NCI-H1092 treated with DMSO at 0.1 percent for 48 hours (cell line): ENCODE measurements at places on chromosomes 2 and 18.

DNA sequence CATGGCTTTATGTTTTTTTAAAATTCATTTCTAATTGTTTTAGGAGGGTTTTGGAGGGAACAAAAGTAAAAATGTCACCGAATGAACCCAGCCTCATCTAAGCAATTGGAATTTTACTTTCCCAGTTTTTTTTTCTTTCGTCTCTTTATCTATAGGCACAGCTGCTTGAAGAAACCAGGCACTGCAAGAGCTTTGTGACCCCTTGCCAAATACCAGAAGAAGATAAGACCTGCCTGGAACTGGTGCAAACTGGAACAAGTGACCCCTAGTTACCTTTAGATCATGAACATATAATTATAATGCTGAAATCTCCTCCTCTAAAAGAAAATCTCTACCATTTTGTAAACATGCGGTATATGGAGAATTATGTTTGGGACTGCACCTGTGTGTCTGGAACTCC lies 100.9 kb downstream of the TSN start:
- no peak for DNase-seq

DNA sequence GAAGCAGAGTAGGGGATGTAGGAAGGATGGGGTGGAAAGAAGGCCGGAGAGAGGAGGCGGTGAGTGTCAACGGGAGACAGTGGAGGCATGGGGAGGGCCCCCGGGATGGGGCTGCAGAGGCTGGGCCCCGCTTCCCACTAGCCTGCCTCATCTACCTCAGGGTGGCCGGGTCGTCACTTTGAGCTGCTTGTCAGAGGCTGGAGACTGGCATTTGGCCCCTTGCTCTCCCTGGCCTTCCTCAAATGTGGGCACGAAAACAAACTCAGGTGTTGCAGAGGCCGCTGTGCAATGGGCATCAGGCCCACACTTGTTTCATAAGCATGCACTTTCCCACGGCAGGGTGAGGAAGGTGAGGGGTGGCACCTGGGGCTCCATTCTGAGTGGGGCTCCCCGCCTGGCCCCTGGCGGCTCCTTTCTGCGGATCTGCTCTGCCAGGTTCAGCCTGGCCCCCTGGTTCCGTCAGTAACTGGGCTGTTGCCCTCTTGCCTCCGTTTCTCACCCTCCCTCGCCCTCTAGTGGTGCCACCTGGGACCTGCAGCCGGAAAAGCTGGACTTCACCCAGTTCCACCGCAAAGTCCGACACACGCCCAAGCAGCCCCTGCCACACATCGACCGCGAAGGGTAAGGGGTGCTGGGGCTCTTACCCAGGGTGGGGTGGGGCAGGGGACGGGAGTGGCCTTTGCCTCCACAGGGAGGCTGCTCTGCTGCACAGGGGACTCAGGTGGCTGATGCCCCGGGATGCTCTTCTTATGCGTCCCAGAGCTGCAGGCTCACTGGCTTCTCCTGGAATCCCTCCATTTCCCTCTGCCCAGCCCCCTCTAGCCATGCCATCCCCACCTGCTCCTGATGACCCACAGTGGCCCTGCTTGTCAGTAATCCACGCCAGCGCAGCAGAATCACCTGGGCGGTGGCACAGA lies 125.4 kb downstream of the CTIF start:
- peak; percentile 58 for DNase-seq

DNA sequence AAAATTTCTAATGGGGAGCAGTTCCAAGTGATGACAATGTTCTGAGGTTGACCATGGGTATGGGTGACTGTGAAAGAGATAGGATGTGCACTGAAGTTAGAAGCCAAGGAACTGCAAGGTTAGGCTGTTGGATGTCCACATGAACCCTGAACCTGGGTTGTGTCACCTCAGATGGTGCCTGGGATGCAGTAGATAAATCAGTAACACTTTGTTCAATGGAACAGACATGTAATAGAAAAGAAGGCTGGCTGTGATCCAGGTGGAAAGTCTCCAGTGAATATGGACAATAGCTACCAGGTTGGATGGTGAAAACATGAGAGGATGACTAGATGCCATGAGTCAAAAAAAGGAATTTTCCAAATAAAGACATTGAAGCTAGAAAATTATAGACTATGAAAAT lies 131.4 kb downstream of the TRABD2A start:
- no peak for DNase-seq

DNA sequence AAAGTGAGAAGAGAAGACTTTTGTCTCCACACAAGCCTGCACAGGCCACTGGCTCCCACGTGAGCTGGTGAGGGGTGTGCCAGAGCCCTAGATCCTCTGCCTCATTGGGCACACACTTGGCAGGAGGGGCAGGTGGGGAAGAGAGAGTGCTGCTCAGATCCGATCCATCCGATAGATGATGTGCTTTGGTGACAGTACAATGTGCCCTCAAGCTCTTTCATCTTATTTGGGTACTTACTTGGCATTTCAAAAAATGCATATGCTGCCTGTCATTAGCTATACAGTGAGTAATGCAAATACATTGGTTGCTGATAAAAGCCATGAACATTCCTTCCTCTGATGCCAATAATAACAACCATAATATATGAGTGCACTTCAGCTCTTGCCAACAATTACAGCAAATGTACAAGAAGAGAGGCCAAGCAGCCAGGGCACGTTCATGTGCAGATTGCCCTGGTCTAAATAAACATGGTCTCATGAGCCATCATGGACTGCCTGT lies 255.3 kb downstream of the VAPA start:
- peak; percentile 60 for DNase-seq

DNA sequence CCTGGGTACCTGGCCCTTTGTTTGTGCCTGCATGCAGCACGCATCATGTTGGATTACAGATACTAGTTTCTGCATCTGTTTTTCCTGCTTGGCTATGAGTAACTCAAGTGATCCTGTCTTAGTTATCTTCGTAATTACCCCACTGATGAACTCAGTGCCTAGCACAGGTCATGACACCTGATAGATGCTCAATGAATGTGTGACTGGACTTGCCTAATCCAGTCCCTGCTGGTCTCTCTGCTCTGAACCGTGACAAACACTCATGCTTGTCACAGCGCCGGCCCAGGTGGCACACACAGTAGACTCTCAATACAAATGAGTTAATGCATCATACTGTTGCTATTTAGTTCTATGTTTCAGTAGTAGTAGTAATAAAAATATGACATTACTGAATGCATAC lies 31.2 kb upstream of the NTSR2 start:
- DNase-seq = no peak

DNA sequence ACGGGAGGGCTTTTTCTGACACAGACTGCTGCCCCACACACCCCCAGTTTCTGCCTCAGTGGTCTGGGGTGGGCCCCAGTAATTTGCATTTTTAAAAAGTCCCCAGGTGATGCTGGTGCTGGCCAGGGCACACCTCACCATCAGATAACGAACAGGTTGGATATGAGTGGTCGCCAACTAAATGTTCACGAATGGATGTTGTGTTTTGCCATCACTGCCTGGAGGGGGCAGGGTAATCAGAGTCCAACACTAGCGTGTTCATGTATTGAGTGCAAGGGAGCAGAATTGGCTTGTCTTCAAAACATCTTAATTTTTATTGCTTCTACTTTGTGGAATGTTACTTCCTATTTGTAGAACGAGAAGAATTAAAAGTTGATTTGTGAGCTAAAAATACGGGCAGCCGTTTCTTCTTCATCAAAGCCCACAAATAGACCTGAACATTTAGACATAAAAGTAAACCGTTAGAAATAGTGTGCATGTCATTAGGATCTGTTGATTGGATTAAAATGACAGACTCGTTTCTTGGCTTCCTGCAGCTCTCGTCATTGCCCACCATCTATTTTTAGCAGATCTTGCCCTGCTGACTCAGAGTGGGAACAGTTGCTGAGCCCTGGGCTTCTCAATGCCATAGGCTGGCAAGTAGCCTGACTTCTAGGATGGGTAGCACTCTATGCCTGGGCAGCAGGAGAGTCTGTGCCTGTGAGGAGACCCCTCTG lies 45.2 kb downstream of the NCK2 start:
- DNase-seq = no peak

DNA sequence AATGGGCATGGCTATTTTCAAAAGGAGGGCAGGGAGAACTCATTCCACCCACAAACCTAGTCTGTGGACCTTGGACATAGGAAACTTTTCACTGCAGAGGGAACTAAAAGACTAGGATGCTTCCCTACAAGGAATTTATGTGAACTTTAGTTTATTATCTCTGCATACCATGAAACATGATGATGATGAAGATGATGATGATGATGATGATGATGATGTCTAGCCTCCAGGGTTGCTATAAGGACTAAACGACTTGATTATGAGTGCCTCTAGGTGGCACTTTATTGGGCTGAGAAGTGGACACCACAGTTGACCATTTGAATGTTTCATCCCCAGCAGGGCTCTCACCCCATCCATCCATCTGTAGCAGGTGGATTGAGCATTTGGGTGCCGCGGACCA lies 260.0 kb upstream of the TCF4 start:
- no peak for DNase-seq

DNA sequence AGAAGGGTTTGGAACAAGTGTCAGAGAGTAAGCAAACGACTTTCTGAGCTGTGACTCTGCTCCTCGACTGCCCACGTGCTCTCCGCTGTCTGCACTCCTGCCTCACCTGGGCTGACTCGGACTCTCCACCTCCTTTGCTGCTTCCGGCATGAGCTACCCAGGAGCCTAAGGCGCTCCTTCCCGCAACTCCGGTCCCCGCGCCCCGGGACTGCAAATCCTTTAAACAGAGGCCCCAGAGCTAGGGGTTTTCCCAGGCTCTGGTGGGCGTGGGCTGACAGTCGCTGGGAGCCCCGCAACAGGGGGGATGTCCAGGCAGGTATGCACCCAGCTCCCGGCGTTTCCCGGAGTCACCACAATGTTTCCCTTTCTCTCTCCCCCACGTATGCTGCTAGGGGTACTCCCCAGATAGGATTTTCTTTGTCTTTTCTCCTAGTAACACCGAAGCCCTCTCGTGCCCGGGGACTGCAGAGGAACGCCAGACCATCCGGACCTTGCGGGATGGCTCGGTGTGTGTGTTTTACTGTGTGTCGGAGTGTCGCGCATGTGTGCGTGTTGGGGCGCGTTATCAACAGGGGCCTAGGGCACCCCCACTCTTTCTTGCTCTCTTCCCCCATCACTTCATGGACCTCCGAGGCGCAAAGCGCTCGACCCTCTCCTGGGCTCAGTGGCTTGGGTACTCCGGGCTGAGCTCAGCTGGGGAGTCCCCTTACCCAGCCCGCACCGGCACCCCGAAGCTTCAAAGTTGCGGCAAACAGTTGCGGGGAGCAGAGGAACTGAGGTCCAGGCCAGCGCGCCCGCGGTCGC lies 691 bp upstream of the THSD7B start:
- DNase-seq = no peak

DNA sequence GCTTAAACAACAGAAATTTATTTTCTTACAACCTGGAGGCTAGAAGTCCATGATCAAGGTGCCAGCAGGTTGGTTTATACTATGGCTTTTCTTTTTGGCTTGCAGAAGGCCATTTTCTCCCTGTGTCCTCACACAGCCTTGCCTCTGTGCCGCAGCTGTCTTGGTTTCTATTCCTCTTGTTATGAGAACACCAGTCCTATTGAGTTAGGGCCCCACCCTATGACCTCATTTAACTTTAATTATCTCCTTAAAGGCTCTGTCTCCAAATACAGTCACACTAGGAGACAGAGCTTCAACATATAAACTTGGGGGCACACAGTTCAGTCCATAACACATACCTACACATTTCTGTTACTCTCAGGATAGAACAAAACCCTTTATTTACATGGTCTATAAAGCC lies 17.3 kb upstream of the RHOB start:
- no peak for DNase-seq

DNA sequence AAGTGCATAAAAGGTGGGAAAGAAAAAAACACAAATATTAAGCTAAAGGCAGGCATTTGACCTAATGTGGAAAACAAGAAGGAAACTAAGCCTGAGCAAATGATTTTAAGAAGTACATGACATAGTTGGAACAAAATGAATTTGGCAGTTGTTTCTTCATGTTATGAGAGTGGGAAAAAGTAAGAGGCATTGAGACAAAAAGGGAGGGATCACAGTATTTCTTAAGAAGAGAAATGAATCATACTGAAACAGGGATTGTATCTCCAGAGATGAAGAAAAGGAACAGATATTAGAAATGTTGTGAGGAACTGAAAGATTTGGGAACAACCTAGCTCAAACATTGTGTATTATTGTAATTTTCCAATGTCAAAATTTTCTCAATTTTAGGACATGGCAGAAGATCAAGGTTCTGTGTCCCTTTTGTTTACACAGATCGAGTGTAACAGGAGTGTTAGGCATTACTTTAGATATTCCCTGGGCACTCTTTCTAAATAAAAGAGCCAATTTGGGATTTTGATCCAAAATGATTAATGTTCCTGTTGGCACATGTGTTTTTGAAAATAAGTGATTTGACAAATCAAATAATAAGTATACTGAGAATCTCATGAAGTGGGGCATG lies 98.6 kb downstream of the CALCRL start:
- DNase-seq = no peak

GRCh38 chr18:28793901-28794300 lies 617.0 kb upstream of the CDH2 start:
- DNase-seq = no peak

DNA sequence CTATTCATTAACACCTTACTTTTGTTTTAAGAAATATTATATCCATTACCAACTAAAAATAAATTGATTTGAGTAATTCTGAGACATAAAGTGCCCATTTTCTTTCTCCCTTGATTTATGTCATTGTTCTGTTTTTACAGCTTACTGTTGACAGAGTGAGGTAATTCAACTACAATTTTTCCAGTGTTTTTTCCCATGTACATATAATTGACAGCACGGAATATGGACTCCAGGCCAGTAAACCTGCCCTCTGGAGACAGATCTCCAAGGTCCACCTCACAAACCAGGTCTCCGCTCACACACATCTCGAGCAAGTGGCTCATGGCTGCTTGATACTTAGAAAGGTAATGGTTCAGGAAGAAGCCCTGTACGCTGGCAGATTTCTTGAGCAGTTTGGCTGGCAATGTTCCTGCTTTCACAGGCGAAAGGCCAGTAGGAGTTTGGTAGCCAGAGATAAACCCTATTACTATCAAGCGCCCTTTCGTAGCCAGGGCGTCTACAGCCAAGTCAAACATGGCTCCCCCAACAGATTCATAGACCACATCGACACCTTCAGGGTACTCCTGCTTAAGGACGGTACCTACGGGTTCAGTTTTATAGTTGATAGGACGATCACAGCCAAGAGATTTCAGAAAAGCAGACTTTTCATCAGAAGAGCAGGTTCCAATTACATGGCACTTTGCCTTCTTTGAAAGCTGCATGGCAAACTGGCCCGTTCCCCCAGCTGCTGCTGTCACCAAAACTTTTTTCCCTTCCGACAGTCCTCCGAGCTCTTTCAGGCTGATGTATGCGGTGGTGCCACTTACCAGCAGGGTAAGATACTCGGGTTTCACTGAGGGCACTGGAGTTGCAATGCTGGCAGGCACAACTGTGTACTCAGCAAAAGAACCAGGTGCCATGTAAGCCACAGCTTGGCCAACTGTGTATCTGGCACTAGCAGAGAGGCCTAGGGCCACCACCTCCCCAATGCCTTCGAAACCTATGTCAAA lies 7.4 kb downstream of the PTGR3 start:
- peak; percentile 96 for DNase-seq

- no peak for DNase-seq
These were observed 14.7 kb upstream of the CYRIA start for GRCh38 chr2:16680304-16680703.

- no peak for DNase-seq
These were observed 180.1 kb upstream of the OSR1 start for GRCh38 chr2:19538411-19538963.
